ENCODE measurements at places on chromosomes 2 and 18. TPM values are rescaled to one million over a fixed set of nuclear protein-coding genes. Genes with fewer than 3 reads are reported as not detected.

DNA sequence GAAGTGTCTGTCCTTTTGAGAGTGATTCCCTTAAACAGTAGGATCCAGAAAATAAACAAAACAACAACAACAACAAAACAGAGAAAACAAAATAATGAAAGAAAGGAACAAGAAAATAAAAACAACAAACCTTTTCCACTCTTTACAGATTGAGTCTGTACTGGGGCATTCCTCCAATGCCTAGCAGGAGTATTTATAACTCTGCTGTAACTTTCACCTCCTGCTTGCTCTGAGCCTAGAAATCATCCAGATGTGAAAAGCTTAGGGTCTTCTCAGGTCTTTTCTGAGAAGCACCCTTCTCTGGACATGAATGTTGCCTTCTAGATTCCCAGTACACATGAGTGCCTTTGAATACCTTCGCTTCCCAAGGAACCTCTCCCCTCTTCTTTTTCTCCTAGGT is 1239.4 kb downstream of the CNTNAP5 start:
- no peak for DNase-seq

The MYO3B gene
- total RNA-seq, result 0.05 TPM

- no peak for DNase-seq
Observed at GRCh38 chr18:76553715-76554546, 58.9 kb upstream of the ZNF516 start.

The TUBA3E gene
- total RNA-seq, result not detected

DNA sequence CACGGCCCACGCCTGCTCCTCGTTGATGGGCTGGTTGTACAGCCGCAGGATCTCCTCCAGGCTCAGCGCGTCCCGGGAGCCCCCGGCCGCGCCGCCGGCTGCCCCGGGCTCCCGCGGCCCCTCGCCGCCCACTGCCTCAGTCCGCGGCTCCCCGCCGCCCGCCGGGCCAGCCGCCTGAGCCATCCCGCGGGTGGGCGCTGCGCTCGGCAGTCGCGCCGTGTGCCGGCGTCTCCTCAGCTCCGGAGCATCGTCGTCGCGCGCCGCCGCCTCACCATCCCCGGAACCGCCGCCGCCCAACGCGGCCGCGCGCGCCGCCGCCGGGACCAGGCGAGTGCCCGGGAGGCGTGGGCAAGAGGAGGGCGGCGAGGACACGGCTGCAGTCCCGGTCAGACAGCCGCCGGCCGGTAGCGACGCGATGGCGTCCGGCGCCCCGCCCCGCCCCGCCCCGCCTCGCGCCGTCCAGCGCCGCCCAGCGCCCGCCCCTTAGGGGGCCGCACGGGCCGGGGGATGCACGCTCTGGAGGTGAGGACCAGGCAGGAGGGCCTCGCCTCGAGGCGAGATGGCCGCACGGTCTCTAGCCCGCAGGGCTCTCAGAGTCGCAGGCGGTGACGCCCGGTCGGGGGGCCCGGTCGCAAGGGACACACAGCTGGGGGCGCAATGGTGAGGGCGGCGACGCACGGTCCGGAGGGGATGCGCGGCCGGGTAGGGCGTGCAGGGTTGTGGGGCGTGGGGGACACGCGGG is at the start of gene SPIRE1:
Gene SPIRE1 (minus strand): TSS at position 424 of the 742 bp plus-strand sequence. CDS start 241 bp downstream, at position 183.
- DNase-seq, result no peak

- DNase-seq, result no peak
Observed at GRCh38 chr2:151623631-151624030, 110.6 kb downstream of the NEB start.

DNA sequence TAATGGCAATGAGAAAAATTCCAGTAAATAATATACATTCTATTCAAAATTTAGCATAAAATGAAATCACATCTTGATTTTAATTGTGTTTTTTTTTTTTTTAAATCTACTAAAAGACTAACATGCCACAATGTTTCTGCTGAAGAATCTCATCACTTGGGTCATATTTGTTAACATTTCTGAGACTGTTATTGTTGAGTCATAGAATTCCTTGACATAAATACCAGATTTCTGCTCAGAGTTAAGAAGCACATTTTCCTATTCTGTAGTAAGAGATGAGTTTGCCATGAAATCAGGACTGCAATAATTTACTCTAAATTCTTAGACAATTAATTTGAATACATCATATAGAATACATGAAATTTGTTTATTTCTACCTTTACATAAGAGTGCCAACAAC is 154.9 kb upstream of the KYNU start:
- DNase-seq, result no peak

The IL36A gene
- not detected for total RNA-seq

DNA sequence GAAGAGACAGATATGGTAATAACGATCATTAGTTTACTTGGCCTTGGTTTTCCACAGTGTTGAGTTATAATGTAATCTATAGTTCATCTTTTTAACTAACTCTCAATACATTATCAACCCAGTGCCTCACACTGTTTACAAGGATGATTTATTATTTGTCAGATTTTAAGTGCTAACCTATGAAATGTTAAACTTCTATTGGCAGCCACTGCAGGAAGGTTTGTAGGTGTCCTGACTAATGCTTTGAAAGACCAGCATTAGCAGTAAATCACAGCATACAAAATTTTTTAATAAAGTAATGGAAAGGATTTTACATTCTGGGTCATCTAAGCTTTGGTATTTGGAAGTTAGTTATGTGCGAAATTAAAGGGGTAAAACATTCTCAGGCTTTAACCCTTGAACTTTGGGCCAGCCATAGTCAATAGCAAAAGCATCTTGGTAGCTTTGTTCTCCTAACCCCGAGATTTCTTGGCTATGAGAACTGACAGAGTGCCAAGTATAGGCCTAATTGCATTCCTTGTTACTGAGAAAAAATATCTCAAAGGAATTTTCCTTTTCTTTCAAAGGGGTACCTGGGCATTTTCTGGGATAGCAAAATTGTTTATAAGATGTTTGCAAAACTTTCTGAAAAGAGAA is 30.6 kb downstream of the SPATS2L start:
- DNase-seq, result no peak

GRCh38 chr2:190947141-190947540 is 66.5 kb downstream of the GLS start:
- no peak for DNase-seq

GRCh38 chr2:161873707-161874106 is 200.3 kb downstream of the DPP4 start:
- no peak for DNase-seq

- DNase-seq, result no peak
Observed at GRCh38 chr2:221104361-221104811, 467.7 kb downstream of the EPHA4 start.

DNA sequence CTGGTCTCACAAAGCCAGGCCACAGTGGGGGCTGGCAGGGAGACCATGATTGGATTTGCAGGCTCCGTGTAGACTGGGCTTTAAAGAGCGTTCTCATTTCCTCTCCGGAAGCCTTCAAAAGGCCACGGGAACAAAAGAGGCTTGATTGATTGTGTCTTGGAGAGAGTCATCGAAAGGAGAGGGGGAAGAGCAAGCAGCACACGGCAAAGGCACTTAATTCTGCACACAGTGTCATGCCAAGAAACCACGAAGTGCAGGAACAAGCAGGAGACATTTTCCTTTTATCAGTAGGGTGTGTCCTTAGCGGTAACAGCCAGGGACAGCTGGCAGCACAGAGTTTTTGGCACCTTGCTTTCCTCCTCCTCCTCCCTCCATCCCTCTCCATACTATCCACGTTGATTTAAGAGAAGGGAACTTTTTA is 47.7 kb downstream of the GLI2 start:
- no peak for DNase-seq

- no peak for DNase-seq
Observed at GRCh38 chr18:54453996-54454395, 96.3 kb downstream of the C18orf54 start.

The MYO5B gene
- 0.31 TPM for total RNA-seq

DNA sequence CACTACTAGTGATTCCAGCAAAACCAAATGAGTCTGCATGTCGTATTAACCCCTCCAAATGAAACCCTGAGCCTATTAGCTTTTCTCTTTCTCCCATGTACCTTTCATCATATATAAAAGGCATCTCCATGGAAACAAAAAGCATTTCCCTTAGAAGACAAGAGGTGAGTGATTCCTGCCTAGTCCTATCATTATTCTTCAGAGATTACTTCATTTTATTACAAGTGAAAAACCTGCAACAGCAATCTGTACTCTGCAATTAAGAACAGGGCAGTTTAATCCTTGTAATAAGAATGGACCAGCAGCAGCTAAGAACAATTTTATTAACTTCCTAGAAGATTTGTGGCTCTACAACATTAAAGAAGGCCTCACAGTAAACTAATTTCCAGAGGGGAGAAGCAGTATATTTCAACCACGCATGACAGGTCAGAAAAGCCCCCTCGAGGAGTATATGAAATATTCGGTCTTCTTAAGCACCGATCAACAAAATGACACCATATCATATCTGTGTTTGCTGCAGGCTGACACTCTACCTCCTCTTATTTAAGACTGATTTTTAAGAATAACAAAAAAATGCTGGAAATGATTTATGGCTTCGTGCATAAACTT is 132.3 kb upstream of the TFPI start:
- DNase-seq, result no peak

- no peak for DNase-seq
Observed at GRCh38 chr2:116452651-116453050, 1361.8 kb upstream of the DDX18 start.

DNA sequence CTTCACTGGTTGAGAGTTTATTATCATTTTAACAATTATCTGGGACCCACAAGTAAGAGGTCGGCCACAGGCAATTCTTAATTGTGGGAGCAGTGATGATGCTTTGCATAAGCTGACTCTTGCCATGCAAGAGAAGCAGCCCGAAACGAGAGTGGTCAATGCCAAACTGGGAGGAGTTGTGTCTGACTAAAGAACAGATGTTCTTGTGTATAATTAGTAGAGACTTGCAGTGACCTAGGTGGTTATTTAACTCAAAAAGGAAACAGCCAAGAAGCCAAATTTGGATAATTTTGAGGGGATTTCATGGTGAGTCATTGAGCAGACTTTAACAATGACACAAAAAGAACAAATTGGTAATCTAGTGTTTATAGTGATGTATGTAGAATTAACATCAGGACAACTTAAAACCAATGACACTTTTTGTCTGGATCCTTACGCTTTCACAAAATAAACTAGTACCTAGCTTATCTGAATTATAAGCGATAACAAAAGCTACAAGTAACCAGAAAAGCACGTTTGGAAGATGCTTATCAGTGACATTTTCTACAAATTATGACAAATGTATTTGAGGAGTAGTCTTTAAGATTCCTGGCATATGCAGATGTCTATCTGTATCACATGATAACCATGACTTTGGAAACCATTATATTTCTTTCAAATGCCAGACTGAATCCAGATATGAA is 184.7 kb upstream of the DLGAP1 start:
- no peak for DNase-seq

The C1GALT1C1L gene
- total RNA-seq, result 0.54 TPM

DNA sequence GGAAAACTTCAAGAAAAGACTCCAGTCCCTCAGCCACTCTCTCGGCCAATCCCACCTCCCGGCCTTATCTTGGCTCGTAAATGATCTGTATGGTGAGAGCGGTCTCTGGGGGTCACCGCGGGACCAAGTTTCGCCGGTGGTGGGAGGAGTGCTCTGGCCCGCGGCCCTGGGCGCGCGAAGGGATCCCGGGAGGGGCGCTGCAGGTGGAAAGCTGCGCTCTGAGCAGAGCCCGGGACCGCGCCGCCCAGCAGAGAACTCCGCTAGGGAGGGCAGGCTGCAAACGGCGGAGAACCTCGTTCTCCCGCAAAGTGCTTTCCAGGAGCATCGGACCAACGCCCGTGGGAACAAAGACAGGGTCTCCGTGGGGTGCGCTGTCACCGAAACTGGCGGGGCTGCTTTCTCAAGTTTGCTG is 622 bp downstream of the LRP2 start:
- no peak for DNase-seq

DNA sequence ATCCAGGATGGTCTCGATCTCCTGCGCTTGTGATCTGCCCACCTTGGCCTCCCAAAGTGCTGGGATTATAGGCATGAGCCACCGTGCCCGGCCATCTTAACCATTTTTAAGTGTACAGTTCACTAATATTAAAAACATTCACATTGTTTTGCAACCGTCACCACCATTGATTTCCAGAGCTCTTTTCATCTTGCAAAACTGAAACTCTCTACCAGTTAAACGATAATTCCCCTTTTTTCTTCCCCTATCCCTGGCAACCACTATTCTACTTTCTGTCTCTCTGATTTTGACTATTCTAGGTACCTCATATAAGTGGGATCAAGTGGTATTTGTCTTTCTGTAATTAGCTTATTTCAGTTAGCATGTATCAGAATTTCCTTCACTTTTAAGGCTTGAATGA is 16.8 kb upstream of the NEUROD1 start:
- no peak for DNase-seq

The ZAP70 gene
- 0.54 TPM for total RNA-seq
